ENCODE measurements at places on chromosomes 6 and 20. TPM values are rescaled to one million over a fixed set of nuclear protein-coding genes. Genes with fewer than 3 reads are reported as not detected.

DNA sequence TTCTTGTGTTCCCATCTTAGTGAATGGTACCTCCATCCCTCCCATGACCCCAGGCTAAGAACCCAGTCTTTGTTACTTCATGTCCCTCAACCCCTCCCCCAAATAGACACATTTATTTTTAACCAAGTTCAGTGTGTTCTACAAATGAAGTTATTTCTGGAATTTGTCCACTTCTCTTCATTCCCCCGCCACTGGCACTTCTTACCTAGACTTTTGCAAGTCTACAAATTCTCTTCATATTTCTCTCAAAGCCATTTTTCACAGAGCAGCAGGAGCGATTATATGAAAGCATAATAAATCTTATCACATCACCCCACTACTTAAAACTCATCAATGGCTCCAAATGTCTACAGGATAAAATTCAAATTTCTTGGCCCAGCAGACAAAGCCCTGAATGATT is 131.4 kb downstream of the BTBD9 start:
- no peak for DNase-seq

SALL4 gene
- 0.24 TPM for total RNA-seq

TBXT gene
- not detected for total RNA-seq

GRCh38 chr20:1626528-1627199 is 6.9 kb upstream of the SIRPB1 start:
- DNase-seq: no peak

CCM2L gene
- total RNA-seq: 9.2 TPM

GRCh38 chr20:23923891-23924435 is 44.4 kb upstream of the CST5 start:
- DNase-seq: no peak

DNA sequence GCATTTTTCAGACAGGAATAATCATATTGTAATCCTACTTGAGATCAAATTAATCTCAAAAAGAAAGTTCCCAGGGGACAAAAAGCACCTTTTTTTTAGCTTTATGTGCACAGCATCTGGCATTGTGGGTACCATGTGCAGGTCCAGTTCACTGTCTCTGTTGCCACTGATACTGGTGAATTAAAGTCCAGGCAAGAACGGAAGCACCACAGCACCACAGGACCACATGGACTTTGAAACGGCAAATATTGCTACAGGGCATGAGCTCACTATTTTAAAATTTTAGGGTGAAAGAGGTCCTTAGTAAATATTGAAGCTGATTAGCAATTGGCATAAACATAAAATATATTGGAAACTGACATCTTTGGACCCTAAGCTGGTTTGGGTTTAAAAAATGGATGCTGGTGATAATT is 709.0 kb downstream of the EPM2A start:
- no peak for DNase-seq

GRCh38 chr6:107822176-107823046 is 1.7 kb downstream of the SCML4 start:
- DNase-seq: no peak

DNA sequence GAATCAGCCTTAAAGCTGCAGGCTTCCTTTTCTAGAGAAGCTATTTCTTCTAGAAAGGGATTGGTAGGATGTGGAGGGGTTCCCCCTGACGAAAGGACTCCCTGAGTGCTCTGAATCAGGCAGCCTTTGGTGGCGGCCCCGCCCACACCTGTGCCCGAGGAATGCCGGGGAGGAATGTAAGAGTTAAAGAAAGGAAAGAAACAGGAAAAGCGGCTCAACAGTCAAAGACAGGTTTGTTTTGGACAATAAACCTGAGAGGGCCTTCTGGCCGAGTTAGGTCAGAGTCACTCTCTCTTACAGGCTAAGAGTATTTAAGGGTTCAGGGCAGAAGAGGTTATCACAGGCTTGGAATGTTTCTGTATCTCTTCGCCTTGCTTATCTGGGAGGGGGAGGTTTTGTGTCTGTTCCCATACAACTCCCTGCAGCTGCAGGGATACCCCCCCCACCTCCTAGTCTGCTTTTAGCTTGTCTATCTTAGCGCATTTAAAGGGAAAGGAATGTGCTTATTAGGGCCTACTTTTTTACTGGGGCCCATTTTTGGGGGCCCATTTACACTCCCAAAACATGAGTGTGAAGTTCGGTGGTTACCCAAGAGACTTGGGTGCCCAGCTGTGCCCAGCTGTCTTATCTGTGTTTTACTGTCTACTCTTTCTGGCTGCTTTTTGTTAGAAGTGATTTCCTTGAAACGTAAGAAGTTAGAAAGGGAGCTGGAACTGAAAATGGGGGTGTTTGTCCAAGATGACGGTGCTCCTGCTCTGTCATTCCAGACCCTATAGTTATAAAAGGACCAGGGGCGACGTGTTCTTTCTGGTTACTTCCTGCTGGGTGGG is 32.8 kb downstream of the DYNLT1 start:
- no peak for DNase-seq

All from omental fat pad (tissue), 4 donors.